ENCODE measurements at places on chromosomes 5 and 9. TPM values are rescaled to one million over a fixed set of nuclear protein-coding genes. Genes with fewer than 3 reads are reported as not detected.

The CER1 gene
- not detected for total RNA-seq

The RANBP17 gene
- not detected for total RNA-seq

The CTNND2 gene
- not detected for total RNA-seq

The DND1 gene
- total RNA-seq: 2.2 TPM

The NR3C1 gene
- 79.3 TPM for total RNA-seq

The PDLIM4 gene
- total RNA-seq: not detected

The SHROOM1 gene
- total RNA-seq: 2.7 TPM

The OBP2B gene
- not detected for total RNA-seq

The AFAP1L1 gene
- not detected for total RNA-seq

The TMEM174 gene
- not detected for total RNA-seq

The ABCA1 gene
- total RNA-seq: 0.93 TPM

The SPATA31D4 gene
- total RNA-seq: not detected

The CEP72 gene
- 24.1 TPM for total RNA-seq

The RNF183 gene
- 0.23 TPM for total RNA-seq

The GLRA1 gene
- not detected for total RNA-seq

The C5 gene
- 2.1 TPM for total RNA-seq

The PLAC8L1 gene
- 0.50 TPM for total RNA-seq

The C5orf58 gene
- total RNA-seq: not detected

The SLC6A7 gene
- not detected for total RNA-seq

The DRD1 gene
- total RNA-seq: not detected

The PTGES gene
- total RNA-seq: not detected

The SPINK13 gene
- not detected for total RNA-seq

The BTNL8 gene
- not detected for total RNA-seq

The TEX48 gene
- total RNA-seq: 1.5 TPM

The CNTNAP3 gene
- not detected for total RNA-seq

The MARCHF3 gene
- 0.68 TPM for total RNA-seq

The DAB2 gene
- not detected for total RNA-seq

The IFNA13 gene
- not detected for total RNA-seq

The PCDHGB5 gene
- not detected for total RNA-seq

The RGS7BP gene
- not detected for total RNA-seq

The PCDHB10 gene
- not detected for total RNA-seq

The PCDHGA10 gene
- total RNA-seq: 0.05 TPM

The IL5 gene
- total RNA-seq: 3.3 TPM

The FAM169A gene
- 4.6 TPM for total RNA-seq

The FCHO2 gene
- 3.5 TPM for total RNA-seq

The ROR2 gene
- total RNA-seq: 2.1 TPM

The ANKRD31 gene
- total RNA-seq: 0.18 TPM

All from activated CD4-positive, alpha-beta memory T cell treated with anti-CD3 and anti-CD28 coated beads, Interleukin-2, amount 10 ng/mL, durations not matched to agents 7 days and 5 days (primary cell).